ENCODE measurements at places on chromosomes 2 and 18. TPM values are rescaled to one million over a fixed set of nuclear protein-coding genes. Genes with fewer than 3 reads are reported as not detected.

GRCh38 chr2:3007135-3007534 lies 370.5 kb downstream of the EIPR1 start:
- DNase-seq = no peak

GRCh38 chr2:134338208-134338607 lies 84.3 kb downstream of the MGAT5 start:
- no peak for DNase-seq

DNA sequence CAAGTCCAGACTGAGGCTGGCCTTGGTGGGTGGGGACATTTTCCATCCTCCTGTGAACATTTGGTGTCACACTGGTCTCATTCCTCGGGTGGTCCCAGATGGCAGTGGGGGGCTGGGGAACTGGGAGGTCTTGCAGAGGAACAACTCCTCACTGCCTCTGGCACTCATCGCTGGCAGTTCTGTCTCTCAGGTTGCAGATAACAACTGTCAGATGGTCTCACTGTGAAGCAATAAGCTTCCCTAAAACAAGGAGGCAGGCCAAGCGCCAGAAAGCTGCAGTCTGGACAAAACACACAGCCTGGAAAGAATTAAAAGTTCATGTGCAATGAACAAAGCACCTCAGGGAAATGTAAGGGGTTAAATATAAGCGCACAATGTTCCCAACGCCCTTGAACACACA lies 78.1 kb downstream of the IRS1 start:
- DNase-seq = no peak

The TRIM43 gene
- polyA plus RNA-seq = not detected

The SERPINB4 gene
- polyA plus RNA-seq = not detected

The RBMS1 gene
- polyA plus RNA-seq = 110 TPM

The C2orf72 gene
- polyA plus RNA-seq = 242 TPM

Measured in HepG2 (cell line).